ENCODE measurements at places on chromosomes 7 and 10. TPM values are rescaled to one million over a fixed set of nuclear protein-coding genes. Genes with fewer than 3 reads are reported as not detected.

- no peak overlapping the region for H3K4me3 ChIP-seq
- H3K36me3 ChIP-seq, result no peaks in the 10 kb centered on the region
- H3K27me3 ChIP-seq, result peaks cover 8% of the 10 kb centered on the region
- H3K4me1 ChIP-seq, result no peaks in the 10 kb centered on the region
- H3K27ac ChIP-seq, result no peak overlapping the region
Measured at GRCh38 chr7:96530786-96531185, 178.9 kb downstream of the SEM1 start.

DNA sequence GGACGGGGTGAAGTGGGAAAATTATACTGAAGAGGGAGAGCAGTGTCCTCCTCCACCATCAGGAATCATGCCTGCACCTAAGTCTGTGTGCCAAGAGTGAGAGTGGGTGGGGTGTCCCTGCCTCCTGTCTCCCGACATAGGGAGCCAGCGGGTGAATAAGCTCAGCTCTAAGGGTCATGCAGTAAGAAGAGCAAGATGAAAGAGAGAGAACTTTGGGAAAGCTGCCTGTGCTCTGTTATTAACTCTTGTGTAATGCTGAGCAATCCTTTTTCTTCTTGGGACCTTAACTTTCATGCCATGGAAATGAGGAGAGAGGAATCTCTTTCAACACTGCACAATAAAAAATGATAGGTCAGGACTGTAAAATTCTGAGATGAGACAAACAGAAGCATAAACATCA lies 7.9 kb upstream of the TCAF1 start:
- H3K4me3 ChIP-seq, result no peak overlapping the region
- no peak for DNase-seq
- no peaks in the 10 kb centered on the region for H3K36me3 ChIP-seq
- H3K27ac ChIP-seq, result no peak overlapping the region

- no peak for DNase-seq
- H3K4me3 ChIP-seq, result no peak overlapping the region
- H3K4me1 ChIP-seq, result peaks cover 46% of the 10 kb centered on the region
- H3K27me3 ChIP-seq, result peaks cover 71% of the 10 kb centered on the region
- no peaks in the 10 kb centered on the region for H3K36me3 ChIP-seq
Measured at GRCh38 chr10:110169586-110169985, 37.8 kb upstream of the MXI1 start.

- DNase-seq, result no peak
- H3K36me3 ChIP-seq, result no peaks in the 10 kb centered on the region
- no peaks in the 10 kb centered on the region for H3K4me1 ChIP-seq
- H3K4me3 ChIP-seq, result no peak overlapping the region
- peaks cover 14% of the 10 kb centered on the region for H3K27me3 ChIP-seq
Measured at GRCh38 chr7:148403466-148403993, 187.0 kb upstream of the C7orf33 start.

DNA sequence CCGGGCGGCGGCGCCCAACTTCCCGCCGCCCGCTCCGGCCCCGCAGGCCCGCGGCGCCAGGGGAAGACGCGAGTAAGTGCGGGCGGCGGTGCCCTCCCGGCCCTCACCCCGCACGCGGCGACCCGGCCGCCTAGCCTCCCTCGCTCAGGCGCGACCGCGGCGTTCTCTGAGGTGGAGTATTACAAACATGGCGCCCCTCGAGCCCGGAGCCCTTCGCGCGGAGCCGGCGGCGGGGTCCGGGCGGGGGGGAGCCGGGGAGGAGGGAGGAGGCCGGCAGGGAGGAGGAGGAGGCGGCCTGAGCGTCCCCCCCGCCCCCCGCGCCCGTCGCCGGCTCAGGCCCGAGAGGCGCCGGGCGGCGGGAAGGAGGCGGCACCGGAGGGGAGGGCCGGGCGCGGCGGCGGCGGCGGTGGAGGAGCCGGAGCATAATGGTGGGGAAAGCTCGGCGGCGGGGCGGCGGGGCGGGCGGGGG lies at the start of gene ZMYND11:
Gene ZMYND11 (plus strand): TSS at position 324 of the 469 bp plus-strand sequence. CDS start 44,558 bp downstream, outside the sequence.
- H3K4me1 ChIP-seq, result peaks cover 30% of the 10 kb centered on the region
- peaks cover 17% of the 10 kb centered on the region for H3K27me3 ChIP-seq
- H3K27ac ChIP-seq, result peak within 1 kb of the TSS; percentile 86
- H3K36me3 ChIP-seq, result peaks cover 2% of the 10 kb centered on the region

DNA sequence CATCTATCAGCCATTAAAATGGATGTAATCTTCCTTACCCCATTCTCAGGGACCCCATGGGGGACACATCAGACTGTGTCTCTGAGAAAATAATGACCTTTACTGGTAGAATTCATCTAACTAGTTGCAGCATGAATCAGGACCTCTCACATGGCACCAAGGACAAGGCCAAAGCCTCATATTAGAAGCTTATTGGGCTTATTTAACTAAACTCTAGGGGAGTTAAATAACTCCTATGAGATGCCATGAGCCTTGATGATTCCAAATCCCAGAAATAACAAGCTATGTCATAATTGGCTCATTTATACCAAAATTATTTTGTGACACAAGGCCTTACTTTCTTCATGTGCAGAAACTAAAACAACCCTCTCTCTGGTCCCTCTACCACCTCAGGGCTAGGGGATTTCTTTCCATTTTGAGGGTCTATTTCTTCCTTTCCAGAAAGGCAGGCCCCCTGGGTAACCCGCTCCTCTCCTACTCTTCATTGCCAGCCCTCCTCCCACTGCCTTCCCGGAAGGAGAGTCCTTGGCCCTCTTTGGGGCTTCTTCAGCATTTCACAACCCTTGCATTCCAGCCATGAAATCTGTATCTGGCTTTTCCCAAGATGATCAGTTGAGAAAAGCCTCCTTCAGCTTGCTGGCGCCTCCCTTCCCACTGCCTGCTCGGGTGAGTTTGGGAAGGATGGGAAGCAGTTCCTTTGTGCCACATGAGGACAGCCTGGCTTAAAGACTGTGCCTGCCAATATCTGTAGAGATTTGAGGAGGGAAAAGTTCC lies 41.8 kb upstream of the TRIM8 start:
- H3K27me3 ChIP-seq, result no peaks in the 10 kb centered on the region
- H3K4me1 ChIP-seq, result peaks cover 5% of the 10 kb centered on the region
- no peak for DNase-seq
- H3K4me3 ChIP-seq, result no peak overlapping the region
- H3K36me3 ChIP-seq, result peaks cover 16% of the 10 kb centered on the region
- H3K27ac ChIP-seq, result no peak overlapping the region

GRCh38 chr7:68537774-68538071 lies 1060.6 kb upstream of the AUTS2 start:
- H3K4me3 ChIP-seq, result no peak overlapping the region
- H3K27ac ChIP-seq, result no peak overlapping the region
- H3K36me3 ChIP-seq, result no peaks in the 10 kb centered on the region
- no peak for DNase-seq
- no peaks in the 10 kb centered on the region for H3K4me1 ChIP-seq
- H3K27me3 ChIP-seq, result no peaks in the 10 kb centered on the region

CLDN4 gene
- not detected for total RNA-seq

EGR2 gene
- total RNA-seq, result 268 TPM

Measured in activated T-helper 1 cell treated with anti-CD3 and anti-CD28 coated beads, Interleukin-12 subunit alpha, Interleukin-12 subunit beta, Interleukin-2, Interleukin-4 antibody, amounts not matched to agents 30 ng/mL and 10 ng/mL and 1 ng/mL, durations not matched to agents 14 hours and 24 hours and 36 hours (primary cell).